ENCODE measurements at places on chromosomes 1 and 21. TPM values are rescaled to one million over a fixed set of nuclear protein-coding genes. Genes with fewer than 3 reads are reported as not detected.

GRCh38 chr1:157146244-157146643 lies 8.0 kb upstream of the ETV3 start:
- H3K27me3 ChIP-seq: no peaks in the 10 kb centered on the region
- H3K36me3 ChIP-seq: no peaks in the 10 kb centered on the region

GRCh38 chr1:215128504-215128903 lies 46.0 kb downstream of the KCNK2 start:
- H3K36me3 ChIP-seq: no peaks in the 10 kb centered on the region
- H3K4me1 ChIP-seq: no peaks in the 10 kb centered on the region
- no peak for DNase-seq
- no peaks in the 10 kb centered on the region for H3K27me3 ChIP-seq
- no peak overlapping the region for H3K27ac ChIP-seq
- no peak overlapping the region for H3K4me3 ChIP-seq

DNA sequence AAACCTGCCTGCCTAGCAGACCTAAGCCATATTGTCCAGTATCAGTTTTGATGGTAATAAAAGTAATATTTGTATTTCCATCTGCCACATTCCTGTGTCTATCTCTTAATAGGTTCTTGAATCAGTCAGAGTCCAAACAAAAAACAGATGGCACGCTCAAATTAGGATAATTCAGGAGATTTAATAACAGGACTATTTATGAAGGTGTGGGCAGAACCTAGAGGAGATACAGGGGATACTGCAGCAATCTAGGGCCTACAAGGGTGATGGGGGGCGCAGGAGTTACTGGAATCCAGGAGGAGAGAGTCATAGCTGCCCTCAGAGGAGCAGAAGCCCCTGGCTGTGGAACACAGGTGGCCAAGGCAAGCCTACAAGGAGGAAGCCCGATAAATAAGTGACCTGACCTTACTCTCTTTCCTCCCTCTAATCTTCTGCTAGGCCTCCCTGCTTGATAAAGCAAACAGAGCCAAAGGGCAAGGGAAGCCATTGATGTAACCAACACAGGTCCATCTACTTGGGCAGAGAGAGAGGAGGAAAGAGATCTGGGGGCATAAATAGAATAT lies 11.9 kb upstream of the HYI start:
- H3K27me3 ChIP-seq: no peaks in the 10 kb centered on the region
- no peak overlapping the region for H3K4me3 ChIP-seq
- DNase-seq: no peak
- H3K27ac ChIP-seq: no peak overlapping the region

DNA sequence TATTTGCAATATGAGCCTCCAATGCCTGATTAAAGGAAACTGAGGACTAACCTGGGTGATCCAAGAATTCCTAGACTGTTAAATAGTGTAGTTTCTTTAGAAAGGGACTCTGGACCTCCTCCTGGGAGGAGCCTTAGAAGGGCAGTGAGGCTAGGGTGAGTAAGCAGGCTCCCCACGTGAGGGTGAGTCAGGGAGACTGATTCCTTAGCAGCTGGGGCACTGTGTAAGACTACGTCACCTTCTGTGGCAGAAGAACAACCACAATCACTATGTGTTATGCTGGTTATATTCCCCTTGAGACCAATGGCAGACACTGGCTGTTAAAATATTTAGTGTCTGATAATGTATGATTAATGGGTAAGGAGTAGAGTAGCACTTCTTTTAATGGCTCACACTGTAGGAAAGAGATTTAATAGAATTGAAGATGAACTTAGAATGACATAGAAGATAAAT lies 53.3 kb upstream of the SYT14 start:
- peak; percentile 71 for DNase-seq
- no peak overlapping the region for H3K4me3 ChIP-seq
- no peaks in the 10 kb centered on the region for H3K27me3 ChIP-seq
- no peaks in the 10 kb centered on the region for H3K36me3 ChIP-seq

GRCh38 chr1:183061194-183061593 lies 38.0 kb downstream of the LAMC1 start:
- H3K4me3 ChIP-seq: no peak overlapping the region
- peak overlapping the region; percentile 10 for H3K27ac ChIP-seq
- H3K36me3 ChIP-seq: no peaks in the 10 kb centered on the region
- no peaks in the 10 kb centered on the region for H3K27me3 ChIP-seq
- no peaks in the 10 kb centered on the region for H3K4me1 ChIP-seq

- no peaks in the 10 kb centered on the region for H3K27me3 ChIP-seq
- DNase-seq: no peak
- H3K27ac ChIP-seq: no peak overlapping the region
- H3K4me3 ChIP-seq: no peak overlapping the region
- no peaks in the 10 kb centered on the region for H3K36me3 ChIP-seq
Measured at GRCh38 chr1:228944935-228945371, 209.7 kb downstream of the RHOU start.

DNA sequence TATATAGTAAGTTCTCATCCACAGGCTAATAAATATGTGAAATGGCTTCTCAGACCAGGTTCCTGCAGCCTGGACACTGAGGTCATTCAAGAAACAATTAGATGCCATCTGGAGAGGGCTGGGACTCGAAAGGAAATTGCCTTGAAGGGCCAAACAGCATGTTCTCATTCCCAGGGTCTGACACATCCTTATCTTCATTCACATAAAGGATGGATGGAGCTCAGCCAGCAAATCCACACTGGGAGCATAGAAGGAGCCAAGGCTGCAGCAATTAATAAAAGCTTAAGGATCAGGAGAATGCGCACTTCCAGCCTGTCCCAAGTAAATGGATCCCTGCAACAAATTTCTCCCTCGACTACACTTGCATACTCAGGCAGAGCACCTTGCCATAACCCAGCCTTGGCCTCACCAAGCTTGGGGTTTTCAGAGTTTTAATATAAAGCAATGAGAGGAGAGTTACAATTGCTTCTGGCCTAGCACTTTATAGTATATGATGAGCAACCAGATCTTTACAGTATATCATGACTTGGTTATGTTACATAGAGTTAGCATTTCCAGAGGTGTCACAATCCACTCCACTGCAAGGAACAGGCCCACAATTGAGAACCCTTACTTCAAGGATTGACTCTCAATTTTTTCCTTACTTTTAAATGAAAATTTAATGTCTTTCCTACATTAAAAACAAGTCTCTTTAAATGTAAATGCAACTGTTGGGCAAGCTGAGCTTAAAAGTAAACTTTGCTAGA lies 55.9 kb downstream of the BCAR3 start:
- H3K36me3 ChIP-seq: no peaks in the 10 kb centered on the region
- no peaks in the 10 kb centered on the region for H3K27me3 ChIP-seq
- H3K27ac ChIP-seq: no peak overlapping the region
- no peak overlapping the region for H3K4me3 ChIP-seq
- DNase-seq: peak; percentile 46

DNA sequence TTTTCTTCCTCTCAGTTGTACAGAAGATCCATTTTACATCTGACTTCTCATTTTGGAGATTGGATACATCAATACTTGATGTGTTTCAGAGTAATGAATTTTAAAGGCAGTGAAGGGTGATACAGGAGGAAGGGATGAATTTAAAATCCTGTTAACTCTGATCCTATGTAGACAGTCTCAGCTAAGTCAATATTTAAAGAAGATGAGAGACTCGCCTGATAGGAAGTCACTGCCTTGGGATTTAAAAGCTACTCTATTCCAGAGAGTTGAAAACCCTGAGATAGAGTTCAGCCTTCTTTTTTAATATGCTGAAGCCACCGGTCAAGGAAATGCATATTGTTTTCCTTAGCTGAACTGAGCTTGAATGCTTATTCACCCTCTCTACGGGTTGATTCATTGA lies 42.7 kb downstream of the HUNK start:
- H3K27ac ChIP-seq: no peak overlapping the region
- H3K4me1 ChIP-seq: no peaks in the 10 kb centered on the region
- H3K4me3 ChIP-seq: no peak overlapping the region
- no peaks in the 10 kb centered on the region for H3K36me3 ChIP-seq

DNA sequence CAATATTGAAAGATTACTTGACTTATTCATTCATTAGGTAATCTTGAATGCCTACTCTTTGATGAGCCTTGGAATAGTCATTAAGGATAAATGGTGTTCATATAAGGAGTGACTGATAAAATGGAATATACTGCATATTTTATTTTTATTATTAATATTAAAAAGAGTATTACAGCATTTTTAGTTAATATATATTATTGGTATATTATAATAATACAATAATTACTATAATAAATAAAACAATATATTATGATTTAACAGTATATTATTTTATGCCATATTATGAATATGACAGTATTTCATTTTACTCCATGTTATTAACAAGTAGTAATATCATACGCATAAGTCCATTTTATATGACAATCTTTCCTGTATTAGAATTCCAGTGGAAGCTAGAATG lies 490.8 kb upstream of the NFIA start:
- DNase-seq: no peak
- H3K27me3 ChIP-seq: no peaks in the 10 kb centered on the region
- no peaks in the 10 kb centered on the region for H3K36me3 ChIP-seq
- no peaks in the 10 kb centered on the region for H3K4me1 ChIP-seq
- no peak overlapping the region for H3K4me3 ChIP-seq

DNA sequence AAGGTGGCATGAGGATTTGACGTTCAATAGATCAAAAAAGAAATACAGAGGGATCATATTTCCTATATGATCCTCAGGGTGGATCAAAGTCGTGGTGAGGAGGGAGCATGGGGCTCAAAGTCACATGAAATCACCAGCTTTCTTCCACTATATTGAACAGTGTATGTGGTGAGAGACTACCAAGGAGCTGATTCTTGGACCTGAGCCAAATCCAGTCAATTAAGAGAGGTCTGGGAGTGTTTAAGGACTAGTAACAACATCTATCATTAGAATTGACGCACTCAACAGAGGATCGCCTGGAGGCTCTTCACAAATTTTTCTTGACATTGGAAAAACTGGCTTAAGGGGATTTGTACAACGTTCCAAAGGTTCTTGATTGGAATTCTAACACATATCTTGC lies 267.7 kb upstream of the PROX1 start:
- H3K27ac ChIP-seq: no peak overlapping the region
- H3K36me3 ChIP-seq: no peaks in the 10 kb centered on the region
- no peaks in the 10 kb centered on the region for H3K27me3 ChIP-seq
- peaks cover 4% of the 10 kb centered on the region for H3K4me1 ChIP-seq
- no peak overlapping the region for H3K4me3 ChIP-seq
- no peak for DNase-seq

- H3K4me3 ChIP-seq: no peak overlapping the region
- no peaks in the 10 kb centered on the region for H3K36me3 ChIP-seq
- no peak for DNase-seq
- no peak overlapping the region for H3K27ac ChIP-seq
- H3K4me1 ChIP-seq: no peaks in the 10 kb centered on the region
- no peaks in the 10 kb centered on the region for H3K27me3 ChIP-seq
Measured at GRCh38 chr1:117231748-117232373, 21.1 kb upstream of the VTCN1 start.

GRCh38 chr1:23533246-23534023 lies 2.4 kb upstream of the E2F2 start:
- H3K27ac ChIP-seq: no peak overlapping the region
- H3K27me3 ChIP-seq: peaks cover 7% of the 10 kb centered on the region
- H3K4me1 ChIP-seq: peaks cover 15% of the 10 kb centered on the region
- H3K4me3 ChIP-seq: no peak overlapping the region

DNA sequence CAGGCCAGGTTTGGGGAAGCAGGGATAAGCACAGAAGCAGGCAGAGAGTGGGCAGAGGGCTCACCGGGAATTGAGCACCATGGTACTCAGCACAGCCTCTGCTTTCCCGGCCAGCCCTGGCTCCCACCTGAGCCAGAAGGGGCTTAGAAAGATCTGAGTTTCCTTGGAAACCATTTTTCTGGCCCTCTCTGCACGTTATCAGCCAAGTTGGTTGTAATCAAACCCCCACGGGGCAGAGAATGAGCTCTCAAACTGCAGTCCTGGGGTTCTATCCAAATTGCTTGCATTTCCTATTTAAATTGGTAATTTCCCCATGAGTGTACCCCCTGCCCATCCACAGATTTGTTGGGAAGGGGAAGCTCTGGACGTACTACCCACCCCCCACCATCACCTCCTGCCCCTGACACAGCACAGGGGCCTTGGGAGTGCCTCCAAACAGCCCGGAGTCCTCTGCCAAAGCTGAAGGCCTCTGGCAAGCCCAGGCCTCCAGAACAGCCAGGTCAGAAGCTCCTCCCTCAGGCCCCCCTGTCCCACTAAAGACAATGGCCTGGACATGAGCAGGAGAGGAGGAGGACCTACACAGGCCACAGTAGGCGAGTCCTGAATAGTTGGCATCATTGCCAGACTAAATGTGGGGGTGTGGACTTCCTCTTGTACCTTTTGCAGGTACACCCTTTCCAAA lies 42.7 kb upstream of the GJB5 start:
- no peak for DNase-seq
- no peaks in the 10 kb centered on the region for H3K27me3 ChIP-seq
- H3K4me1 ChIP-seq: no peaks in the 10 kb centered on the region
- no peak overlapping the region for H3K4me3 ChIP-seq

DNA sequence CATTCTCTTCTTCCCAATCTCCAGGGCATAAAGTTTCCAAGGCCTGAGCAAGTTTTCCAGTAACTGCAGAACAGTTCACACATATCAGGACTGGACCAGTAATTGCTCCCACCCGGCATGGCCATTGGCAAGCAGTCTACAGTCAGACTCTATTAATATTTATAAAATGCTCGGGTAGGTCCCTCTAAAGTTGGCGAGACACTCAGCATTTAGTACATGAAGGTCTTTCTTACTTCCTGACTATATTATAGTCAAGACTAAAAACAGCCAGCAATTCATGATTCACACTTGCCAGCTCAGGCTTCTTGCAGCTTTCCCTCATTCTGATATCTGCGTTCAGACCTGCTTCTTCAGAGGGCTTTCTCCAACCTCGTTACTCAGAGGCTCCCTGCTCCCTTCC lies 25.4 kb downstream of the GADD45A start:
- DNase-seq: no peak
- H3K4me3 ChIP-seq: no peak overlapping the region
- H3K36me3 ChIP-seq: peaks cover 4% of the 10 kb centered on the region
- no peaks in the 10 kb centered on the region for H3K27me3 ChIP-seq
- H3K4me1 ChIP-seq: no peaks in the 10 kb centered on the region
- H3K27ac ChIP-seq: no peak overlapping the region

DNA sequence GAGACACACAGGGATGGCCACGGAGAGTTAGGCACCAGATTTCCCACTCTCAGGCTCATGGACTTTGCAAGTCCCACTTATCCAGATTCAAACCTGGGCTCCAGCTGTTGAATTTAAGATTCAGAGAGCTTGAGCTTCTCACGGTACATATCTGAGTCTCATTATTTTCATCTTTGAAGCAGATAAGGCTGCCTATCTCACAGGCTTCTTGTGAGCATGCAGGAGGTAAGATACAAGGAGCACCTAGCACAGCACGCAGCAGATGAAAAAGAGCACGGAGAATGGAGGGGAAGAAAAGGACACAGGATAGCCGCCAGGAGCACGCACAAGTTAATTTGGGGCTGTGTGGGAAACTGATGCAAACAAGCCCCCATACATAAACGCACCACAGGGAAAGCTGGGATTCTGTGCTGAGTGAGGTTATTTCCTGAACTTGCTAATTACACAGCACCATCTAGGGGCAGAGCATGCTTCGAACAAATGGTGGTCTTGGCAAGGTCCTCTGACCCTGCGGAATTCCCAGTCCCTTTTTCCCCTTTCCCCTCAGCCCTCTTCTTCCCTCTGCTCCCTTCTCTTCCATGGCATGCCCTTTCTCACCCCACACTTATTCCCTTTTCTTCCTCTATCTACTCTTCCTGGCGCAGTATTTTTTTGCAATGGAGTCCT lies 134.7 kb upstream of the VANGL1 start:
- H3K27ac ChIP-seq: no peak overlapping the region
- no peak overlapping the region for H3K4me3 ChIP-seq
- no peaks in the 10 kb centered on the region for H3K27me3 ChIP-seq
- no peak for DNase-seq
- no peaks in the 10 kb centered on the region for H3K4me1 ChIP-seq

The TRNAU1AP gene
- 26.8 TPM for total RNA-seq

The OLIG2 gene
- total RNA-seq: not detected

The IGSF9 gene
- not detected for total RNA-seq

The FMO4 gene
- total RNA-seq: 4.4 TPM

The NFASC gene
- total RNA-seq: 105 TPM

The TMEM50A gene
- total RNA-seq: 153 TPM

The SPRR1A gene
- total RNA-seq: not detected

The HPCAL4 gene
- total RNA-seq: 0.16 TPM

The PLA2G2A gene
- total RNA-seq: 121 TPM

All from sigmoid colon (tissue), 7 donors.